Stimulated activated CD4-positive, alpha-beta T cell treated with anti-CD3 and anti-CD28 coated beads, Interleukin-4, amount 100 ng/mL, for 4 hours (primary cell): ENCODE measurements at places on chromosomes 11 and 22.

DNA sequence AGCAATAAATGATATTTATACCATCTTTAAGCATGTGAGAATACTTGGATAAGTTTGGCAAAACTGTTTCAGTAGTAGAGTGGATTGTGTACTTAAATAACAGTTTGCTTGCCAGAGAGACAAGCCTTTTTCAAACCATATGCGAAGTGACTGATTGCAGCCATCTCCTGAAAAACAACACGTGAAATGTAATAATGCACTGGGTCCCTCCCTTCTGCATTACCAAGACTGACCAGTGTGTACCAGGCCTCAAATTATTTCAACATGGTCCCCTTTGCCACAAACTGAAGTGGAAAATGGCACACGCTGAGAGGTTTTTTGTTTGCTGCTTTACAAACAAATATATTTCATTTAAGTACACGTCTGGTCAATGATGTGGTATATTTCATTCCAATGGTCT, 337.4 kb downstream of the SOX6 start:
- DNase-seq, result no peak

DNA sequence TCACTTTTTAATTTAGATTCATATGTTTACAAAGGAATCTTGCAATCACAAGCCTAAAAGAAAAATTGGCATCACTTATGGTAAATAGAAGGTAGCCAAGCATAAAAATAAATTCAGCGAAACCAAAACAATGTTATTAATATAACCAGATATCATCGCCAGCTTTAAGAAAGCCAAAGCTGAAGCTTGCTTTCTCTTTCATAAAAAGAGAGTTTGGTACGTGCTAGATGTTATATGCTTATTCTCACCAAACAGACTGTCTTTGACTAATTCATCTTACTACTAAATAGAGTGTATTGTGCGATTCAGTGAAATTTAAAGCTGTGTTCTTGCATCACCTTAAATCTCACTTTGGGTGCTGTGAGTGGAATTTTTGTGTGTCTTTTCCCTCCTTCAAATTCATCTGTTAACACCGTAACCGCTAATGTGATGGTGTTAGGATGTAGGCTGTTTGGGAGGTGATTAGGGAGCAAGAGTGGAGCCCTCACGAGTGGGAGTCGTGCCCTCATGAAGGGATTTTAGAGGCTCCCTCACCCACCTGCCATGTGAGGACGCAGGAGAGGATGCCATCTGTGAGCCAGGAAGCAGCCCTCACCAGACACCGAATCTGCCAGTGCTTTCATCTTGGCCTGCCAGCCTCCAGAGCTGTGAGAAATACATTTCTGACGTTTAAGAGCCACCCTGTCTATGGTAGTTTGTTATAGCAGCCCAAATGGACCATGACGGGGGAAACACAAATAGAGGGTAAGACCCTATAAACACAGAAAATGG, 134.1 kb upstream of the TMEM45B start:
- no peak for DNase-seq

- no peak for DNase-seq
Measured at GRCh38 chr11:10350334-10350733, 45.5 kb downstream of the ADM start.

DNA sequence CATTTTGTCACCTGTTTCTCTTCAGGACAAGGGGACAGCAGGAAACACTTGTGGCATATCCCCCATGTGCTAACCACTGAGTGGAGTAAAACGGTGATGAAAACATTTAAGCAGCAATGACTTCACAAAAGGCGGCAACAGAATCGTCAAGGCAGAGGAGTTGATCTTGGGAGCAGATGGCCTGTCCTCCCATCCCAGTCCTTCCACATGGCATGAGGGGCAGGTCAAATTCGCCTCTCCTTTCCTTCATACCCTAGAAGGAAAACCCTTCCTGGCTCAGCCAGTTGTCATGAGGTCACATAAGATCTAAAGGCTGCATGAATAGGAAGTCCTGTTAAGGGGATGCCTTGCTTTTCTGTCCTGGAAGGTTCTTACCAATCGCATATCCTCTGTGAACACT, 169.1 kb downstream of the MAML2 start:
- DNase-seq, result no peak

DNA sequence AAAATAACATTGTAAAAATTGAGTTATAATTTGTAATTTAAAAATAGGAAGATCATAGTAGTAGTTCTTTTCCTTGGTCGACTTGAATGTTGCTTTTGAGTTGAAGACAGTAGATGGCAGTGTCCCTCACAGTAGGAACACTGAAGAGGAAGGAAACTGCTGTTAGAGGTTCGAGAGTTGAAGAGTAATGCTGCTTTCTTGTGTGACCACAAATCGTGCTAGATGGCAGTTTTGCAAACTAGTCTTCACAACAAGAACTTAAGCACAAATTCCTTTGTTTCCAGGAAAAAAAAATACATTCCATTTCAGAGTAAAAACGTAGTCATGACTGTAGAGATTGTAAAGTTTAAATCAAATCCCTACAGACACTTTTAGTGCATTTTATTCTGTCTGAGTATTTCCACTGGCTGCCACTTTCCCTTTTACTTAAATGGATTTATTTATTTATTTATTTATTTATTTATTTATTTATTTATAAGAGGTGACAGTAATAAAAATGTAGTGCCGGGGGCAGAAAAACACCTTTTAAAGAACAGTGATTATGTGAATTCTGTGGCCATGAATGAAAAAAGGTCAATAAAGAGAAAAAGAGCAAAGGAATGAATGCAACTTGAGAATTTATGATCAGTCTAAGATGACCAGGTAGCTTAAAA, 54.6 kb downstream of the SPECC1L start:
- DNase-seq, result no peak

- DNase-seq, result no peak
Measured at GRCh38 chr11:57167125-57167846, 14.5 kb upstream of the LRRC55 start.

- no peak for DNase-seq
Measured at GRCh38 chr11:67644042-67644441, 4.5 kb upstream of the TBX10 start.

- peak; percentile 46 for DNase-seq
Measured at GRCh38 chr11:68843052-68843561, 1.4 kb upstream of the CPT1A start.

DNA sequence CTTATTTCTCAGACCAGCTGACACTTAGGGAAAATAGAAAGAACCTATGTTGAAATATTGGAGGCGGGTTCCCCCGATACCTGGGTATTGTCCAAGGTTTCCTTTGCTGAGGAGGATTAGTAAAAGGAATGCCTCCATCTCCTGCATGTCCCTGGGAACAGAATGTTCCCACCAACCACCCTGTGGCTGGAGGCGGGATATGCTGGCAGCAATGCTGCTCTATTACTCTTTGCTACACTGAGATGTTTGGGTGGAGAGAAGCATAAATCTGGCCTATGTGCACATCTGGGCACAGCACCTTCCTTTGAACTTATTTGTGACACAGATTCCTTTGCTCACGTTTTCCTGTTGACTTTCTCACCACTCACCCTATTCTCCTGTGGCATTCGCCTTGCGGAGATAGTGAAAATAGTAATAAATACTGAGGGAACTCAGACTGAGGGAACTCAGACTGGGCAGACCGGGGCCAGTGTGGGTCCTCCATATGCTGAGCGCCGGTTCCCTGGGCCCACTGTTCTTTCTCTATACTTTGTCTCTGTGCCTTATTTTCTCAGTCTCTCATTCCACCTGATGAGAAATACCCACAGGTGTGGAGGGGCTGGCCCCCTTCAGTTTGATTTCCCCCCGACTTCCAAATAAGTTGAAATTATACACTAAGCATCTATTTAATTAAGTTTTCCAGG, 32.1 kb downstream of the IGLL1 start:
- no peak for DNase-seq

DNA sequence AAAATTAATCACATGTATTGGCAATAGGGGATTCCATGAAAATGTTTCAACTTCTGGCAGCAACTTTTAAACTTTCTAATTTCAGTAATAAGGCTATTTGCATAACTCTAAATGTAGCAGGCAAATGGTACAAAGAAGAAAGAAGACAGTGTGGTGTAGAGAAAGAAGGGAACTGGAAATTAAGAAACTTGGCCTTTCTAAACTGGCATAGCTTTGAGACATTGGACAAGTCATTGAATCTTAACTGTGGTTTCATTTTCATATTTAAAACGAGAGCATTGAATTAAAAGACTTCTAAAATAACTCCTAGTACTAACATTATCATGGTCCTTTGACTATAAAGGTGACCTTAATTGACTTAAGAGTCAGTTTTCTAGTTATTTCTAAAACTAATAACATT, 125.0 kb downstream of the UVRAG start:
- no peak for DNase-seq

DNA sequence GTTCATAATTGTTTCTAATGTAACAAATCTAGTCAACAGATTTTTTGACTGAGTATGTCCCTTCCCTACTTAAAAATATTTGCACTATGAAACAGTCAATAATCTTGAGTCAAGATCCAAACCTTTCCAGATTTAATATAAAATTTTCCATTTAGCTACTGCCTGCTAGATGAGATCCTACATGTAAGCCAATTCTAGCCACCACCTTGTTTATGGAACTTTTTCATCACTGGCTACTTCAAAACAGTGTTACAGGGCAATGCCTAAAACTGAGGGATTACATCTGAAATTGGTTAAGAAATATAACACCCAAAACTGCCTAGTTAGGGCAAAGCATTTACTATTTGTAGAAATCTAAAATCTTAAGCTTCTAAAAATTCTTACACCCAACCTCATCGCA, 10.5 kb upstream of the FUT4 start:
- DNase-seq, result no peak

DNA sequence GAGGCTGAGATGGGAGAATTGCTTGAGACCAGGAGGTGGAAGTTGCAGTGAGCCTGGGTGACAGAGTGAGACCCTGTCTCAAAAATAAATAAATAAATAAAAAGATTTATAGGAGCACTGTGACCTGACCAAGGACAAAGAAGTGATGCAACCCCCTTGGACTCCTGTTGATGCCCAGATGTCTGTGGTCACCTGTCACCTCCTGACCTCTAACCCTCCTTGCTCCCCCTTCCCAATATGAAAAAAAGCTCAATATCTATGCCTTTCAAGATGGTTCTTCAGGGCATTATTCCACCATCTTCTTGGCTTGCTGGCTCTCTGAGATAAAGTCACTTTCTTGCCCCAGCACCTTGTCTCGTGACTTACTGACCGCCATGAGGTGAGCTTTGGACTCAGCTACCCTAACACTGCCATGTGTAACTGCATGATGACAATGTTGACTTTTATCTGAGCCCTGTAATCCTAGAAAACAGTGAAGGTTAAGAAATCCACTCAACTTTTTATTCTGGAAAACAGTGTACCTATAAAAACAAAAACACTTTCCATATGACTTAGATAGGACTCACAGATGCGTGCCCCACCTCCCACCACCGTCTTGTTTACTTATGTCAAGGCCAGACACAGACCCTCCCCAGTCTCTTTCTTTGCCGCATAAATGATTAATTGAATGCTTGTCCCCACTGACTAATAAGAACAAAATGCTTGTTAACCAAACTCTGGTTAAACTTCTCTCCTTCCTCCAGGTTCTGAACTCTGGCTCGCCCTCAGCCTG, 360.5 kb downstream of the BUD13 start:
- no peak for DNase-seq

- no peak for DNase-seq
Measured at GRCh38 chr11:116707746-116708145, 65.0 kb downstream of the BUD13 start.
